ENCODE measurements at places on chromosomes 6 and 20. TPM values are rescaled to one million over a fixed set of nuclear protein-coding genes. Genes with fewer than 3 reads are reported as not detected.

The ECHDC1 gene
- total RNA-seq: 7.4 TPM

The SPTLC3 gene
- 0.51 TPM for total RNA-seq

GRCh38 chr6:15264902-15265761 is 19.3 kb downstream of the JARID2 start:
- no peak for DNase-seq

- DNase-seq: no peak
Measured at GRCh38 chr6:84568971-84569370, 195.4 kb downstream of the TBX18 start.

- DNase-seq: no peak
Measured at GRCh38 chr20:10562899-10563298, 110.9 kb downstream of the JAG1 start.

DNA sequence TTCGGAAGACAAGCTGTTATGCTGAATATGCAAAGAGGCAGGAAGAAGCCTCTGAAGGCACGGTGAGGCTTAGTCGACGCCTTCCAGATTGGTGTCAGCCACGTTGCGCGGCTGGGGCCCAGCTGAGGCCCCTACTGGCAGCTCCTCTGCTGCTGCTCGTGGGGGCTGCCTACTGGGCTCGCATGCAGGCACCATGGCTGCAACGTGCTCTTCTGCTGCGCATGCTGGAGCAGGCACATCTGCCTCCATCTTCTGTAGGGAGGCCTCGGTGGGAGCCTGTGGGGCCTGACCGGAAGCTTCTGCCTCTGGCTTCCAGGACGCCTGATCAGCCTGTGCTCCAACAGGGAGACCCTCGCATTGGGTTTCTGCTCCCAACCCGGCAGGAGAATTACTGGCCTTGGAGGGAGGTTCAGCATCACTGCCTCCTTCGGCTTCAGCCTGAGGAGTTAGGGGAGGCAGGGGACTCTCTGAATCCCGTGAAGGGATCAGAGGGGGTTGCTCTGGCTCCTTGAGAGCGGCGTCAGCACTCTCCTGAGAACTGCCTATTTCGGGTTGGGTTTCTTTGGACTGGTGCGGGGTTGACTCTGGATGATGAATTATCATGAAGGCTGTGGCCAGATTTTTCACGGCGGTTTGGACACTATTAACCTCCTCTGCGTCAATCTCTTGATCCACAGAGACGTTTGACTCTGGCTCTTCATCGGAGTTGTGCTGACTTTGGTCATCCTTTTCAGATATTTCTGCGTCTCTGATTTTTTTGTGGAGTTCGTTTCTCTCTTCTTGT is 49.1 kb downstream of the TXLNB start:
- no peak for DNase-seq

DNA sequence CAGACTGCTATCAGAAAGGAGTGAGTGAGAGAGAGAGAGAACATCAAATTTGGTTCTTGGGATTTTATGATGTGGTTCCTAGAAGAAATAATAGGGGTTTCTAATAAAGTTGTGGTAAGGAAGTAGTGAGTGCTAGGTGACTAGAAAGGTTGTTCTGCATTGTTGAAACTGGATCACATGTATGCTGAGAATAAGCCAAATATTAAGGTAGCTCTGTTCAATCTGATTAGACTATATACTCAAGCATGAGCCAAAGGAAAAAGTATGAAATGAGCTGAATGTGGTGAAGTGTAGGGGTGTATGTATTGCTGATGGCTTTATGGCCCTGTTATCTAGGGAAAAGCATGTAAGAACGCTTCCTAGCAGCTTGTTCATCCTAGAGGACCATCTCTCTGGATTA is 63.0 kb upstream of the IMPG1 start:
- DNase-seq: no peak

- no peak for DNase-seq
Measured at GRCh38 chr6:125931733-125932450, 24.7 kb upstream of the HINT3 start.

- DNase-seq: no peak
Measured at GRCh38 chr6:73857341-73857890, 161.4 kb downstream of the CD109 start.

- DNase-seq: no peak
Measured at GRCh38 chr6:51569594-51569993, 517.8 kb downstream of the PKHD1 start.

DNA sequence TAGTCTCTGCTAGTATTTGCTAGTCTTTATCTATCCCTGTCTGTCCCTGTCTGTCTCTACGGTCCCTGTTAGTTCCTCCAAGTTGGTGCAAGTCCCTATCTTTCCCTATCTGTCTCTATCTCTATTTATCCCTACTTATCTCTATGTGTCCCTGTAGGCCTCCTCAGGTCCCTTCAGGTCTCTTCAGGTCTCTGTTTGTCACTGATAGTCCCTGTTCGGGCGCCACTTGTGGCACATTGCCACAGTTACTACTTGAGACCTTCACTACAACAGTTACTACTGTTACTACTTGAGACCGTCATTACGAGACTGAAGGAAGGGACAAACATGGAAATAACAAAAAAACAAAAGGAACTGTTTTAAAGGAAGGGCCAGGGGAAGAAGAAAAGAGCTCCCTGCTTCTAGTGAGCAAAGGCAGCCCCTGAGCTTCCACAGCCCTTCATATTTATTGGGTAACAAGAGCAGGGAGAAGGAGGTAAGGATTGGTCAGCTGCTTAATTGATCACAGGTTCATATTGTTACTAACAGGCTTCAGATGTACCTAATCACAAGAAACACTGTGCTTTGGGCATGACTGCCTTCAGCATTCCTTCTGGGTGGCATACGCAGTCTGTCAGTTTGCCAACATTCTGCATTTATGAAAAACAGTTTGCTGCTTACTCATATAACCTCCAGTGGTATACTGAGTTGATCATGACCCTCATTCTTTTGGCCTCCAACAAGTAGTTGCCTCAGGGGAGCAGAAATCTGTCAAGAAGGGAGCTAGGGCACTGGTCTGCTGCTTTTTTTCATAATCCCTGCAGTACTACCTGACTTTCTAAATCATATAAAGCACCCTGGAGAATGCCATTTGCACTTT is 8.4 kb downstream of the EPB41L2 start:
- no peak for DNase-seq
